ENCODE measurements at places on chromosomes 2 and 18.

DNA sequence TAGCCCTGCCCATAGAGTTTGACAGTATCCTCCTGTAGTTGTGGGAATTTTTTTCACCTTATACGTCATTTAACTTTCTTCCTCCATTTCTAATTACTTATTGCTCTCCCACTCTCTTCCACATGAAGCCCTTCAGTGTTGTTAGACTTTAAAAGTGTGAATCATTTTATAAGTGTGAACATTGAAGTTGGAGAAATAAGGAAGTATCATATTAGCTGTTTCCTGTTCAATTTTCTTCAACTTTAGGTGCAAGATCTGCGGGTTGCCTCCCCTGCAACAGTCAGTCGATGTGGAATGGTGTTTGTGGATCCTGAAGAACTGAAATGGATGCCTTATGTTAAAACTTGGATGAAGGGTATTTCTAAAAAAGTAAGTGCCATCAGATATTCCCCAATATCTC lies 138.1 kb downstream of the DNAH6 start:
- no peak for DNase-seq

DNA sequence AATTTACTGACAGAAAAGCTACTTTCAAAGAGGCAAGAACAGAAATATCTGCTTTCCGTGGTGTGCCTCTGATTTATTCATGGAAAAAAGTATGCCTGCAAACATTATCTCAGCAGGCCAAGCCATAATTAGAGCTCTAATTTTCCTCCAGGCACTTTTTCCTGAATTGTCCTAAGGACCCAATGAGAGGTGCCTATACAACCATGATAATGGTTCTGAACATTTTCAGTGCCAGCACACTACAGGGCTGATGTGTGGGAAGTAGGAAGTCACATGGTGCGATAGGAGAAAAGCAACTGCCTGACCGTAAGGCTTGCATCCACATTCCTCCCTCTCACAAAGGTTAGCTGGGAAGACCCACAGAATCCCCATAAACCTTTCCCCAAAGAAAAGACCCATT lies 45.9 kb upstream of the EGR4 start:
- no peak for DNase-seq

DNA sequence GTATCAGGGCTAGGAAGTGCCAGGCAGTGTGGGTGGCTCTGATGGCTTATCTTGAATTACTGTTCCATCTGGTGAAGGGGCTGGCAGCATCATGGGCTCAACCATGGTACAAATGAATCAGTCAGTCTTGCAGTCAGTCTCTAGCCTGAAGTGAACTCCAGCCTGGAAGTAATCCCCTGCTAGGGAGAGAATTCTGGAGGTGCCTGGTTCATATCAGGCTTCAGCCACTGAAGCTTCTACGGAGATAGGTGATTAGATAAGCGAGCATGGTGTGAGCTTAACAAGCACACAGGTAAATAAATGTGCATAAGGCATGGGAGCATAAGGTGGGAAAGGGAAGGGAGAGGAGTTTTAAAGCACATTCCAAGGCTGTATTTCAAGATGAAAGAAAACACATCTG lies 541.7 kb downstream of the MBD2 start:
- DNase-seq: no peak

- DNase-seq: no peak
These were observed 22.2 kb downstream of the KCNG2 start for GRCh38 chr18:79819968-79820351.

GRCh38 chr18:12327510-12328178 lies 19.6 kb downstream of the TUBB6 start:
- DNase-seq: peak; percentile 44

DNA sequence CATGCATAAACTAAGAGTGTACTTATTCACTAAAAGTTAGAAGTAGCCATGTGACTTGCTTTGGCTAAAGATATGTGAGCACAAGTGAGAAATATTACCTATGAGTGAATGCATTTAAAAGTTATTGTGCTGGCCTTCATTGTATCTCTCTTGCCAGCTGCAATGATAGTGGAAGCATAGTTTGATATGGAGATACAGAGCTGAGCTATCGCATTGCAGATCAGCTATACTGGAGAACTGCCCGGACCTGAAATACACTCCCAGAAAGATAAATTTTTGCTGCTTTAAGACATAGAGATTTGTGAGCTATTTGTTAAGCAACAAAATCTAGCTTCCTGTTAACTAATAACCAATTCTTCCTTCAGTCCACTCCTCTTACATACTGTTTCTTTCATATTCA lies 571.1 kb downstream of the CPS1 start:
- no peak for DNase-seq

GRCh38 chr2:52391621-52392020 lies 1359.7 kb upstream of the NRXN1 start:
- no peak for DNase-seq

DNA sequence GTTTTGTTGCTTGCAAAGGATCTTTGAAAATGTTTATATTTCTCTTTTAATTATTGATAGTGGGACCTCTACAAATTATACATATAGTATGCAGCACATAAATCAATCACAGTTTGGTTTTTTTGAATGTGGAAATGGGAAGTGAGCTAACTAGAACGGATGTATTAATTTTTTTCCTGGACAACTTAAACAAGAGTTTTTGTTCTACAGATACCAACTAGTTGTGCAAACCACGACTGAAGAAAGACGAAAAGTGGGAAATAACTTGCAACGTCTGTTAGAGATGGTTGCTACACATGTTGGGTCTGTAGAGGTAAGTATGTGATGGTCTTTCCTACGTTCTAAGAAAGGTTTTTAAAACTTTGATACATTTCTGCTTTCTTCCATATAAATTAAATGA lies 39.2 kb downstream of the NDC80 start:
- no peak for DNase-seq

GRCh38 chr2:17646081-17646554 lies 105.6 kb downstream of the VSNL1 start:
- DNase-seq: peak; percentile 14
